Left colon (tissue), 2 donors: ENCODE measurements at places on chromosomes 16 and 17.

DNA sequence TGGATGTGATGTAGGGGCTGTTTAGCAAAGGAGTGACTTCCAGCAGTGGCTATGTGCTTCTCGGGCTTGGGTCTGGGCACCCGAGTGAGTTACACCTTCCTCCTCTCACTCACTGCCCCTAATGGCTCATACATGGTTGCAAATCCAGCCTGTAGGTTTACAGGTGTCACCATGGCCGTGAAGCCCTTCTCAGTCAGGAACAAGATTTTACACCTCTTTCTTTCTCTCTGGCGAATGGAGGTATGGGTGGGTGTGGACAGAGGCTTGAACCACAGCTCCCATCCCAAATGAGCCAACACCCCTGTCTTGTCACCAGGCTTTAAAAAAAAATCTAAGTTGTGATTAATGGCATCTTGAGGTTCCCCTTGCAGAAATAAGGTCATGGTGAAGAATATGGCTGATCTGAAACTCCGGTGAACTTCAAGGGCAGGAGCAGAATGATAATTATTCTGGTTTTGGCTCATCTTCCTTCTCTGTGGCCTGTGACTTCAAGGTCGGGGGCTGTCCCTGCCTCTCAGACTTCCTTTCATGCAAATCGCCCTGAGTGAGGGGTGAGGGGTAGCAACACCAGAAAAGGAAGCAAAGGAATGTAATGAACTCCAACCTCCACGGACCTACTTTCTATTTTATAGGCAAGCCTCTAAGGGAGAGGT, 331.2 kb downstream of the MAF start:
- DNase-seq, result no peak

DNA sequence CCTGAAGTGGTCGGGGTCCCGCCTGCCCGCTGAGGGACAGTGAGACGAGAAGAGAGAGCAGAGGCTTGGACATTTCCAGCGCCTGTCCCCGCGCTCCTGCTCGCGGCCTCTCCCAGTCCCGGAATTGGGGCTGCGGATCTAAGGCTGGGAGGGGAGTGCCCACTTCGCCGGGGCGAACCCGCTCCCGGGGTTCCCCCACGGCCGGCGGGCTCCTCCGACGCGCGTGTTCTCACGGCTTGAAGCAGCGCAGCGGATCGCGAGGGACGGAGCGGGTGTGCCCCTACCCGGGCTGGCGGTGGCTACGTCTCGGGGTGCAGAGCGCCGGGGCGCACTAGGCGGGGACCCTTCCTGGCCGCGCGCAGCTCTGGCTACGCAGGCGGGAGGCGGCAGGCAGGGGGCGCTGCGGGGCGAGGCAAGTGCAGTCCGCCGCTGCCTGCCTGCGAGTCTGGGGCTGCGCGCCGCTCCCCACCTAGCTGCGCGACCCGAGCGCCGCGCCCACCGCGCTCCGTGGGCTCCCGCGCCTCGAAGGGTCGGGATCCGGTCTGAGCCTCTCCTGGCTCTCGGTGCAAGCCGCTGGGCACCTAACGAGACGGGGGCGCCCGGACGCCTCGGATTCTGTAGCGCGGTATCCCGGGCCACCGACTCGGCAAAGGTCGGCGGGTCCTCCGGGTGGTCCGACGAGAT, 1.2 kb downstream of the NGFR start:
- peak; percentile 89 for DNase-seq

DNA sequence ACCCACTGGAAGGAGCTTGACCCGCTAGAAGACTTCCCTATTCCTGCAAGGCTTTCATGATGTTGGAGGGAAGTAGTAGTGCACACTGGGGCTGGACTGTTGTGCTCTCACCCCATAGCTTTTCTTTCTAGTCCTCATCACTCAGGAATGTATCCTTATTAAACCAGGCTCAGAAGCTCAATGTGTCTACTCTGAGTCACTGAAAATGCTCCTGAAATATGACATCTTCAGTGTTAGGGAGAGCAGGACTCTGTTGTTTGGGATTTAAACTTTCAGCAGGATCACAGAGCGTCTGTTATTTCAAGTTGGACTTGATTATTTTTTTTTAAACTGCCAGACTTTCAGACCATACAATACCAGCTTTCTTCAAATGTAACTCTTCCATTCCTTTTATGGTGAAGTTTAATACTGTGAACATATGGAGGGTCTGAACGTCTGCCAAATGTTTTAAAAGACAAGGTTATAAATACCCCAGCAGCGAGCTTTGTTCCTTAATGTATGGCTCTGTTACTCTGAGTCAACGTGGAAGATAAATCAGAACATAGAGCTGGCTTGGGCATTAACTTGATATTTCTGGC, 257.5 kb downstream of the CDH11 start:
- no peak for DNase-seq

DNA sequence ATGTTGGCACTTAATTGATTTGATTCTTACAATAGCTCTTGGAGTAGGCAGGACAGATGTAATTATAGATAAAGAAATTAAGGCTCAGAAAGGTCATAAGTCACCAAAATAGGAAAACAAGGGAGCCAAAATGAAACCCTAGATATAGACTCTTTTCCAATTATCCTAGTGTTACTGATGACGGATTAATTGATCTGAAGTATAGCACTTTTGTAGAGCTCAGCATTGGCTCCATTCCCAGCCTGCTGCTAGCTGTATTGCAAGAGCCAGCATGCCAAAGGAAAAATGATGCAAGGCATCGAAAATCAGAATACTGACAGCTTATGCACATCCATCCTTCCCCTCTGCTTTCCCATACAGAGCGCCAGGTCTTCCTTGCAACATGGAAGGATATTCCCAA, 21.6 kb upstream of the RASL10B start:
- DNase-seq, result no peak

DNA sequence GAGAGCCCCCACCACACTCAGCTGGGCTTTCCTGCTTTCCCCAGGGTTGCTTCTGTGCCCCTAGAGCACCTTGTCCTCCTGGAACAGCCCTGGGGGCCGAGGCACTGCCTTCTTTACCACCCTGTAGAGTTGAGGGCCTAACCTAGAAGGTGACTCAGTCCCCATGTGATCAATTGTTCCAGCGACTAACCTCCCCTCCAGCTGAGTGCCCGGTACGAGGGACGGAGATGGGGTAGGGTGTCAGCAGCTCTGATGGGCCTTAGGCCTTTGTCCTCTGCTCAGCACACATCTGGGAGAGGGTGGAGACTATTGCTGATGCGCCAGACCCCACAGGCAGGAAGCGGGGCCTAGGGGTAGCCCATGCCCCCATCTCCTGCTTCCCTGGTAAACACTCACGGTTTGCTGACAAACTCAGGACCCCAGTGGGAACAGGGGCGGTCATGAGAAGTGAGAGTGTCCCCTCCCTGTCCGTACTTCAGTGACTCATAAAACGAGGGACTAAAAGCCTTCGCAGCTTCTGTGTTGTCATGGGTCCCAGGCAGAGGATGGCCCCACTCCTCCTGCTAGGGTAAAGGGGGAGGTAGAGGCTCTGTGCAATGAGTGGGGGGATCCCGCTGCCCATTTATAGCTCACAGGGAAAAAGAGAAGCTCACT, 33.1 kb downstream of the NECAB2 start:
- DNase-seq, result no peak

DNA sequence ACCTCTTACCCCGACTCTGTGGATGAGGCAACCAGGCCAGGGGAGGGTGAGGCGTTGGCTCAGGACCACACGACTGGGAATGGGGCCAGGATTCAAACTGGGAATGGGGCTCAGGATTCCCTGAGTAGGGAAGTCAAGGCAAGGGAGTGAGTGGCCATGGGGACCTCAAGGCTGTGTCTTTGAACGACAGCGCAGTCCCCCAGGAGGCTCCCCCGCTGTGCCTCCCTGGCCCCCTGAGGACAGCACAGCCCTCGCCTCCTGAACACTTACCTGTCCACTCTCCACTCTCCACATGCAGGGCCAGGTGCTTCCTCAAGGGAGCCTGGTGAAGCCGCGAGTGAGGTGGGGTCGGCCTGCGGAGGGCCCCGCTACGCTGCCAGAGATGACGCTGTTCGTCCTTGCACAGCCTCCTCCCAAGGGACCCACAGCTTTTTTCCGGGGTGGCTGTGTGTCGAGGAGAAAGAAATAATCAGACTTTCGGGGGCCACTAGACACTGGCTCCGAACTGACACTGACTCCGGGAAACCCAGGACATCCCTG, 6.9 kb downstream of the ZNF469 start:
- no peak for DNase-seq
